ENCODE measurements at places on chromosomes 4 and X.

DNA sequence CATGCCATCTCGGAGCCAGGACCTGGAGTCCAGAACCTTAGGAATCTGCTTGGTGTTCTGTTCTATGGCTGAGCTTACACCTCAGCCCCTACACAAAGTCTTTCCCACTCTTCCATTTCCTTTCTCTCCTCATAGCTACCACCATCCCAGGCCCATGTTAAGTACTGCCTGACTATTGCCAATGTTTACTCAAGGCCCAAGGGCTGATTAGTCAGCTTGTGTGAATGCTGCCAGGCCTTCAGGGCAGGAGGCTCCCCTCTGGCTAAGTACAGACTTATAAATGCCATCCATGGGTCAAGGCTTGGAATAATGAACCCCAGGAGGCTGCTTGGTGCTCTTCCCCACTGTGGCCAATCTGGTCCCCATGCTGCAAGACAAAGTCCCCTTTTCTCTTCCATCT is 411.6 kb upstream of the MAGEB18 start:
- DNase-seq, result peak; percentile 2

GRCh38 chr4:54914781-54915180 is 210.6 kb downstream of the KDR start:
- DNase-seq, result no peak

GRCh38 chrX:131894995-131895394 is 128.1 kb upstream of the STK26 start:
- no peak for DNase-seq

DNA sequence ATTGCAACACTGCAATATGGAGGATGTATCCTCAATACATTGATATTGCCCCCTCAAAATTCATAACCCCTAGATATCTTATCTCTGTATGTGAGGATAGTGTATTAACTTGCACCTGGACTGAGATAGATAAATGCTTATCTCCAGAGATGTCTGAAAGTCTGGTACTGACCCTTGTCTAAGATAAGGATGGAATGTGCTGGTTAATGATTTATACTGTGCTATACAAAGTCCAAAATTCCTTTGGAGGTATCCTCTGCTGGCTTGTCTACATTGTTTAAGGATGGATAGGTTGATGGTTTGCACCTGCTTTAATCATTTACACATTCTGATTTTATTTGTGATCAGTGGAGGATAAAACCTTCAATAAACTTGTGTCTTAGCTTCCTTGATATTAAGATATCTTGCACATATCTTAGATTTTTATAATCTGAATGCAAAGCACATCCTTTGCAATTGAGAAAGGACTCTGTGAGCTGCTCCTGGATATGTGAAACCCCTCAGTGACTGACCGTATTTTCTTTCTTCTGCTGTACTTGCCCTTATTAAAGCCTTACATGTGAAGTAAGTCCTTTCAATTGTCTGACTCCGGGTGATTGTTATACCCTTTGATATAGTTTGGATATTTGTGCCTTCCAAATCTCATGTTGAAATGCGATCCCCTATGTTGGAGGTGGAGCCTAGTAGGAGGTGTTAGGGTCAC is 430.3 kb upstream of the MAOA start:
- DNase-seq, result no peak

DNA sequence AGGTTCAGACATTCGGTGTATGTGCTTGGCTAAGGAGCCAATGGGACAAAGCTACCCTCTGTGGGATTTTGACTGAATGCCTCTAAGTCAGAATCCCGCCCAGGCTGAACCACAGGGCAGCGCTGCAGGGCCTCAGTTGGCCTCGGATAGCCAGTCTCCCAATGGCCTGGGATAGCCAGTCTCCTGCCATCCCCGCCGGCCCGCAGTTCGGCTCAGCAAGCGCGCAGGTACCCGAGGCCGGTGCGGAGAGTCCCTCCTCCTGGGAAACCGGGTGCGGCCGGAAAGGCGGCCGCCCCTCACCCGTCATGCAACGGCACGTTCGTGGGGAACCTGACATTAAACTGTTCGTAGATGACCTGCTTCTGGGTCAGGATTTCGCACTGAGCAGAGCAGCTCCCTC is 16.1 kb downstream of the PPEF2 start:
- DNase-seq, result no peak

- no peak for DNase-seq
Measured at GRCh38 chr4:8618961-8619720, 26.6 kb downstream of the CPZ start.

- DNase-seq, result no peak
Measured at GRCh38 chrX:68914479-68914946, 85.7 kb downstream of the EFNB1 start.

DNA sequence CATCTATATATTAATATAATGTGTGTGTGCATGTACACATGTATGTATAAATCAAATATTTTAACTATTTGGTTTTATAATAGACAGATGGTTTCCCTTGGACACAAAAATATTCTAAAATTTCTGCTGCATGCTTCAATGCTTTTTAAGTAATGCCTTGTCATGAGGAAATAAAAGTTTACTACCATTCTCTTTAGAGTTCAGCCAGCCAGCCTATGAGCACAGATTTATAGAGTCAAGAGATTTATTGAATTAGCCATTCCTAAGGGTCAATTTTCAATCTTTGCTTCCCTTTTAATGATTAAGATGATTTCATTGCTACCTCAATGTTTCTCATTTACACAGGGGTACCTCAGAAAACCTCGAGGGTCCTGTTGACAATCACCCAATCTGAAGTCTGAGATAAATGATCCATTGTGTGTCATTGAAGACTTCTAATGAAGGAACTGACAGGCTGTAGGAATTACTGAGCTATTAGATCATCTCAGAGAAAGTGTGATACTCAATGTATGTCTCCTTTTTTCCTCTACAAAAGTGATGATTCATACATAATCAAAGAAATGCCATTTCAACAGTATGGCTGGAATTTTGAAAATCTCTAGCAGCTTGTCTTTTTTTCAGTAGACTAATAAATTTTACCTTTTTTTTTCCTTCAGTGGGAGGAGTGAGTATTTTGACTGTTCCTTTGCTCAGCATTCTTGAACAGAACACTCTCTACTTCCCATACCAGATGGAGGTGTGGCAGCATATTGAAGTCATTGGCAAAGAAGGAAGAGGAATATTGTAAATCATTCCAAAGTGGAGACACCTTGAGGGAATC is 222.6 kb upstream of the PCDH18 start:
- peak; percentile 3 for DNase-seq

DNA sequence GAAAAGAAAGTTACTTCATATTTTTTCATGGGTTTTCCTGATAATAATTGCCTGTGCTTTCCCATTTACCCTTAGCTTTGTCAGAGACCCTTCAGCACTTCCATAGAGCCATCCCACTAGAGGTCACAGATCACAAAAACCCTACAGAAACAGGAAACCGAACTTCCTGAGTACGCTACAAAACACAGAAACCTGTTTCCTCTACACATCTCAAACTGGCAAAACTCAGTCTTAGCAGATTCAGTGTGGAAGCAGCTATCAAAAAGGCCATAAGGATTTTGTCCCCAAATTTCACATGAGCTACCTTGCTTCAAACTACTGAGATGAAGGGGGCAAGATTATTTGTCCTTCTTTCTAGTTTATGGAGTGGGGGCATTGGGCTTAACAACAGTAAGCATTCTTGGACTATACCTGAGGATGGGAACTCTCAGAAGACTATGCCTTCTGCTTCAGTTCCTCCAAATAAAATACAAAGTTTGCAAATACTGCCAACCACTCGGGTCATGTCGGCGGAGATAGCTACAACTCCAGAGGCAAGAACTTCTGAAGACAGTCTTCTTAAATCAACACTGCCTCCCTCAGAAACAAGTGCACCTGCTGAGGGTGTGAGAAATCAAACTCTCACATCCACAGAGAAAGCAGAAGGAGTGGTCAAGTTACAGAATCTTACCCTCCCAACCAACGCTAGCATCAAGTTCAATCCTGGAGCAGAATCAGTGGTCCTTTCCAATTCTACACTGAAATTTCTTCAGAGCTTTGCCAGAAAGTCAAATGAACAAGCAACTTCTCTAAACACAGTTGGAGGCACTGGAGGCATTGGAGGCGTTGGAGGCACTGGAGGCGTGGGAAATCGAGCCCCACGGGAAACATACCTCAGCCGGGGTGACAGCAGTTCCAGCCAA is at the start of gene MMRN1:
Gene MMRN1 (plus strand): TSS at position 206 of the 902 bp plus-strand sequence. CDS start 118 bp downstream, at position 324.
- DNase-seq, result no peak

- DNase-seq, result no peak
Measured at GRCh38 chr4:87081826-87082225, 138.6 kb downstream of the KLHL8 start.

- peak; percentile 26 for DNase-seq
Measured at GRCh38 chr4:71130827-71131603, 137.6 kb downstream of the DCK start.

- DNase-seq, result no peak
Measured at GRCh38 chr4:56683455-56683854, 2.4 kb upstream of the HOPX start.

DNA sequence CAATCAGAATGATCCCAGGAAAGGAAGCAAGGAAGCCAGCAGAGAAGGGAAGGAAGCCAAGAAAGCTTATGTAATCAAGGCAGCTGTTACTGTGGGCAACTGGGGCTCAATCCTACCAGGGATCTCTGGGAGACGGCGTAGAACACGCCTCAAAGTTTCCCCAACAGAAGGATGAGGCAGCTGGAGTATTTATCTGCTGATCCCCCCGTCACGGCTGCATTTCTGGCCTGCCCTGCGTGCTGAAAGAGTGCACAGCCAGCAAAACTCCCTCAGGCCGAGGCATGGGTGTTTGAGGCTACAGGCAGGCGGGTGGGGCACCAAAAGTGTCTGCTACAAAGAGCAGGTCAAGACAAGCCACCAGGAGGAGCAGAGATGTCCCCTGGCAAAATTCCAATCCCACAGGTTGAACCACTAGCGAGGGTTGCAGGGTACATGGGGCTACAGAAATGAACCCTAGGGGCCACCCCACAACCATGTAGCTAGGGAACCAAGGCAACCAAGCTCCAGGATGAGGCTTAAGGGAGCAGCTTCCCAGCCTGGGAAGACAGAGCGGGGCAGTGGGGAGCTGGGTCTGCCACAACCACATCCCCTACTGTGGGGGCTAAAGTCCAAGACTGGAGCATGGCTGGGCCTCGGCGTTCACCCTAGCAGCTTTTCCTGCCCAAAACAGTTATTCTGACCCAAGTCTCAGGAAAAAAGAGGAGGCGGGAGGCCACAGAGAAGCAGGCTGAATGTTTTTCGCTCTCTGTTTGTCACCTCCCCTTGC is 113.4 kb downstream of the BCOR start:
- DNase-seq, result no peak

DNA sequence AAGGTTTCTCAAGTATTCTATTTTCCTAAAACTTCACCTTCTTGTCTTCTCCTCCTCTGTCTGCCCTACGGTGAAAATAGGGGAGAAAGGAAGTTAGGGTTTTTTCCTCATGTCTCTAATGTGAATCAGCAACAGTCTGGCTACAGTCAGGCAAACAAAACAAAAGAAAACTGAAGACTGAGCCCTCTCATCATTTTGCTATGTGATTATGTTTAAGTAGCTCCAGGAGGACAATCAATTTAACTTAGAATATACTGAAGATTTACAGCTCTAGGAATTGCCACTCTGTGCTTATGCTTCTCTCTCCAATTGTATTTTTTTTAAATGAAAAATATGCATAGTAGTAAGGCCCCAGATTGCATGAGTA is 316.2 kb downstream of the GPAT3 start:
- no peak for DNase-seq

DNA sequence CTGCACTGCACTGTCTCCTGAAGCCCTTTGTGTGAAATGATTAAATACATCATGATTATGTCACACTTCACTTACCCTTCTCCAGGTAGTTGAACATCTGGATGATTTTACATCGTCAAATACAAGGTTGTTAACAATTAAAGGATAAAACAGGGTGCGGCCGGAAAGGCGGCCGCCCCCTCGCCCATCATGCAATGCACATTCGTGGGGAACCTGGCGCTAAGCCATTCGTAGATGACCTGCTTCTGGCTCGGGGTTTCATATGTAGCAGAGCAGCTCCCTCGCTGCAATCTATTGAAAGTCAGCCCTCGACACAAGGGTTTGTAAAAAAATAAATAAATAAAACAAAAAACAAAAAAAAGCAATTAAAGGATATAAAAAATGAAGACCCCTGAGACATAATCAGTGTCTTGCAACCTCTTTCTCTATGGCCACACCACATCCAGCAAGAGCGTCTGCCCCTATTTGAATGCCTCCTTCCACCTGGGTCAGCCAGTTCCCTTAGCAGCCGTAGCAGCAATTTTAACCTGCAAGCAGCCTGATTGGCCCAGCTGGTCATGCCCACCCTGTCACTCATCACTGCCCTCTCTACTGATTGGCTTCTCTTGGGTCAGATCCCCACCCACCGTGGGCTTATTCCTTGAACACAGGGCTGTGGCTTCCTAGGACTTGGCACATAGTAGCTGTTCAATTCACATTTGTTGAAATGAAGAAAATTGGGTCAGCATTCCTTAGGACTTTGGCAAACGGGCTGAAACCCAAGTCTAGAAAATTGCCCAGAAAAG is 147.8 kb upstream of the PSAPL1 start:
- DNase-seq, result no peak

GRCh38 chrX:37871626-37872302 is 24.4 kb upstream of the DYNLT3 start:
- DNase-seq, result peak; percentile 57

DNA sequence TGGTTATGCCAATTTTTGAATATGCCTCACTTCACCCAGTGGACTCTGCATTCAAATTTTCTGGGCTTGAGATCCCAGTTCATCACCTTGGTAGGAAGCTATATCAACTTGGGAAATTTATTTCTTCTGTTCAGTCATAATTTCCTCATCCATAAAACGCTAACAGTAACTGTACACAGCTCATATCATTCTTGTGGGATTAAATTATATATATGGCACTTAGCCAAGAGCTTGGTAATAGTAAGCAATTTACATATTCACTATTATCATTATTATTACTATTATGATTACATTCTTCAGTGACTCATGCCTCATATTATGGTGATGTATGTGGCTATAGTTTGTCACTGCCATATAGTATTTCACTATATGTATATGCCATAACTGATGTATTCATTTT is 177.6 kb downstream of the CPE start:
- no peak for DNase-seq

DNA sequence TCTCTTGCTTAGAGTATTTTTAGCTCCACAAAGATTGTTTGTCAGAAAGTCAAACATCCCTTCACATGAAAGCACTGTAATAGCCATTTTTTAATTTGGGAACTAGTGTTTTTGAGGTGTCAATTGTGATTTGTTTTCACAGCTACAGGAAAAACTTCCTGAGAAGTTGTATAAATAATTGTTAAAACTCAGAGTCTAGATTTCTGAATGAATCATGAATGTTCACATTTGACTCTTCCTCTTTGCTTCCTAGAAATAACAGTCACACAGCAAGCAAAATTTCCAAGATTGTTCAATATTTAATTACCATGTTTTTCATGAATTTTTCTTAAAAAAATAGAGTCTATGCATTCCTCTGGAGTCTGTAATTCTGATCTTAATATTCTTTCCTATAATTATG is 156.9 kb upstream of the SLC7A11 start:
- no peak for DNase-seq
